Naive thymus-derived CD4-positive, alpha-beta T cell (primary cell): ENCODE measurements at places on chromosomes 2 and 18. TPM values are rescaled to one million over a fixed set of nuclear protein-coding genes. Genes with fewer than 3 reads are reported as not detected.

Gene SOCS6
- total RNA-seq: 1.8 TPM

DNA sequence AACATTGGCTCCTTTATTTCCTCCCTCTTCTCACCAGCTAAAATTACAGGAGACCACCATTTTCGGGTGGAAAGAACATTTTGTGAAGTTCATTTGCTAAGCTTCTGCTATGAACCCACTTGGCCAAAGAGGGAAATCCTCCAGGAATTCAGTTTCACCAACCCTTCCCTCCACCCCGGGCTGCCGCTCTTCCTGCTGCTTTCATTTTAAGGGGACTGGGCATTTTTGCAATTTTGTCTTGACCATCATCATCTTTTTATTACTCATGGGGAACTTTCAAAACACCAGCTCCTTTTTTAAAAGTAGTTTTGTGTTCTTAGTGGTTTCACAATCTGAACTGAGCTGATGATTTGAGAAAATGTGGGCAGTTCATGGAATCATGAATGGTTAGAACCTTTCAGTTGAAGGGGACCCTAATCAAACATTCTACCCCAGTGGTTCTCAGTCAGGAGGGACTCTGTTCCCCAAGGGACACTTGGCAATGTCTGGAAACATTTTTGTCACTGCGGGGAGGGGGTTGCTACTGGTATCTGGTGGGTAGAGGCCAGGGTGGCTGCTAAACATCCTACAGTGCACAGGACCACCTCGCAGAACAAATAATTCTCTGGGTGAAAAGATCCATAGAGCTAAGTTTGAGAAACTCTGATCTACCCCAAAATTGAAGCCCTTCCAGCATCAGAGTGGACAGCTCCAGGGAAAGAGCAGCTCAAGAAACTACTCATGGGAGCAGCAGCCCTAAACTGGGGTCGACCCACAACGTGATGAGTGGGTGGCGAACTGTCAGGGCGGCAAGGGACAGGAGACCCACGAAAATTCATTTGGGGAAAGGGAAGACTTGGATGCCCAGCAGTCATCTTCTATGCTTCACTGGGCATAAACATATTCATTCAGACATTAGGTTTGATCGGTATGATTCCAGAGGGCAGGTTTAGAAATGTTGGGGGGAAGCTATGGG, 92.9 kb downstream of the ACKR3 start:
- H3K4me1 ChIP-seq: no peaks in the 10 kb centered on the region
- no peak for DNase-seq
- no peak overlapping the region for H3K4me3 ChIP-seq
- H3K27ac ChIP-seq: no peak overlapping the region

GRCh38 chr2:98501876-98502275, 57.2 kb downstream of the INPP4A start:
- no peaks in the 10 kb centered on the region for H3K36me3 ChIP-seq
- no peak overlapping the region for H3K4me3 ChIP-seq
- H3K27ac ChIP-seq: peak overlapping the region; percentile 9
- H3K27me3 ChIP-seq: no peaks in the 10 kb centered on the region

DNA sequence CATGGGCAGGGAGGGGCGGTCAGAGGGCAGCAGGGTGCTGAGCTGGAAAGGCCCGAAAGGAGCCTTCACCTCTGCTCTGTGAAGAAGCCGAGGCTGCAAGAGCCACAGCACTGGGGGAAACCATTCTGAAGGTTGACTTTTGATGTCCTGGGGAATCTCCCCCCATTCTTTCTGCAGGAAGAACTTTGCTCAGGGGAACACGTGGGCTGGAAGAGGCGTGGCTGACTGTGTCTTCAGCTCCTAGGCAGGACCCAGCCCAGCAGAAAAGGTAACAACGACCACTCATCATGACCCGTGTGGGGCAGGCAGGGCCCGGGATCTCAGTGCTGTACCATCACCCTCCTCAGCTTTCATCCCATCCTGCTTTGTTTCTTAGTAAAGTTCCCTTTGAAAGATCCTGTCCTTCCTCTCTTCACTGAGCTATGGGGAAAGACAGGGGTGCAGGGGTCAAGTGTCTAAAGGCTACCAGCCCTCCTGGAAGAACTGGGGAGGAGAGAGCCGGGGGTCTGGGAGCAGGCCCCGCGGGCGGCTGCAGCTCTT, 312.7 kb downstream of the CELF4 start:
- H3K36me3 ChIP-seq: no peaks in the 10 kb centered on the region
- no peaks in the 10 kb centered on the region for H3K4me1 ChIP-seq
- DNase-seq: no peak
- no peak overlapping the region for H3K27ac ChIP-seq
- no peak overlapping the region for H3K4me3 ChIP-seq

- DNase-seq: no peak
- no peak overlapping the region for H3K4me3 ChIP-seq
- no peaks in the 10 kb centered on the region for H3K36me3 ChIP-seq
- H3K4me1 ChIP-seq: no peaks in the 10 kb centered on the region
- no peaks in the 10 kb centered on the region for H3K27me3 ChIP-seq
Observed at GRCh38 chr2:192411755-192412154, 217.0 kb upstream of the TMEFF2 start.

DNA sequence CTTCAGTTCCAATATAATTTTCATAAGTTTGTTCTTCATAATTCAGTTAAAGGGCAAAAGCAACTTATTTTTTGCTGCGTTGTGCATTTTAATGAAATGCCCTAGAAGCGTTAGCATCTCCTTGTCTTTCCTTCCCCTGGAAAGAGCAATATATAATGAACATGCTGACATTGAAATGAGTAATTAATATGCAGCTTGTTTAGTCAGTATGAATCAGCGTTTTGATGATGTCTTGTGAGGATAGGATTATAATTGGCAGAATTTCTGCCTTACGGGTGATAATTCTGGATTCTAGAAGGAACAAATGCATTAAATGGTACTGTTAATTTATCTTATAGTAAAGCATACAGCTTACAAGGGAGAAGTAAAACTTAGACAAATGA, 152.3 kb upstream of the MMADHC start:
- H3K36me3 ChIP-seq: no peaks in the 10 kb centered on the region
- H3K4me1 ChIP-seq: no peaks in the 10 kb centered on the region
- no peak overlapping the region for H3K4me3 ChIP-seq
- DNase-seq: no peak
- H3K27me3 ChIP-seq: no peaks in the 10 kb centered on the region

Gene PSMA8
- total RNA-seq: 0.48 and 0.56 TPM in 2 replicates

Gene DNAH6
- 0.88 TPM for total RNA-seq

- H3K27ac ChIP-seq: peak overlapping the region; percentile 68
- no peak for DNase-seq
- no peak overlapping the region for H3K4me3 ChIP-seq
Observed at GRCh38 chr2:98452396-98453027, 7.9 kb downstream of the INPP4A start.

Gene VAMP5
- 25.6 TPM for total RNA-seq

- H3K4me3 ChIP-seq: no peak overlapping the region
- no peak for DNase-seq
- no peaks in the 10 kb centered on the region for H3K4me1 ChIP-seq
- no peaks in the 10 kb centered on the region for H3K27me3 ChIP-seq
Observed at GRCh38 chr18:9022397-9023155, 79.9 kb upstream of the NDUFV2 start.

GRCh38 chr2:238449909-238450417, 23.2 kb downstream of the ASB1 start:
- H3K27ac ChIP-seq: no peak overlapping the region
- DNase-seq: no peak
- H3K4me3 ChIP-seq: no peak overlapping the region
- H3K27me3 ChIP-seq: no peaks in the 10 kb centered on the region
- H3K36me3 ChIP-seq: peaks cover 16% of the 10 kb centered on the region
